ENCODE measurements at places on chromosomes 13 and 19.

- DNase-seq = peak; percentile 48
Measured at GRCh38 chr19:4140237-4140711, 13.2 kb upstream of the CREB3L3 start.

DNA sequence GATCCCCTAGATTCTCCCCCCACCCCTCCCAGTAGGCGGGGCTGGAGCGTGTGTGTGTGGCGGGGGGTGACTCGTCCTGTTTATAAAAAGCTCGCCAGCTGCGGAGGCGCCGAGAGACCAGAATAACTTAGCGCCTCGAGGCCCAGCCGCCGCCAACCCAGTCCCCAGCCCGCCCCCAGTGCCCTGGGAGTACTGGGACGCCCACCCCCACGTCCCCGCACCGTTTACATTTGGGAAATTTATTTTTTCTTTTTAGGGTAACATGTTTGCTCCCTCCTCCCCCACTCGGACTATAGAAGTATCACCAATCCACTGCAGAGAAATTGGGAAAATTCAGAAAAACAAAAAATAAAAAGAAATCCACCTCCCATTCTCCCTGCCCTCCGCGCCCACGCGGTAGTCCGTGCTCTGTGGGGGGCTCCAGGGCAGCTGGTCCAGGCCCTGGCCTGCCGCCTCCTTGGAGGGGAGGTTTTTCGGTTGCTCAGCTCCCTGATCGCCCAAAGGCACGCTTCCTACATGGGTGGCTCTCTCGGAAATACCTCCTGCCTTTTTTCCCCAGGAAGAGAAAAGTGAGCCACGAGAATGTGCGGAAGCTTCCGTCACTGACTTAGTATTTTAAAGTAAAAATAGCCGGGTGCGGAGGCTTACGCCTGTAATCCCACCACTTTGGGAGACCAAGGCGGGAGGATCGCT lies 1.5 kb upstream of the RAB3A start:
- DNase-seq = peak; percentile 72

GRCh38 chr19:44346556-44346955 lies 9.9 kb downstream of the ZNF112 start:
- DNase-seq = no peak

DNA sequence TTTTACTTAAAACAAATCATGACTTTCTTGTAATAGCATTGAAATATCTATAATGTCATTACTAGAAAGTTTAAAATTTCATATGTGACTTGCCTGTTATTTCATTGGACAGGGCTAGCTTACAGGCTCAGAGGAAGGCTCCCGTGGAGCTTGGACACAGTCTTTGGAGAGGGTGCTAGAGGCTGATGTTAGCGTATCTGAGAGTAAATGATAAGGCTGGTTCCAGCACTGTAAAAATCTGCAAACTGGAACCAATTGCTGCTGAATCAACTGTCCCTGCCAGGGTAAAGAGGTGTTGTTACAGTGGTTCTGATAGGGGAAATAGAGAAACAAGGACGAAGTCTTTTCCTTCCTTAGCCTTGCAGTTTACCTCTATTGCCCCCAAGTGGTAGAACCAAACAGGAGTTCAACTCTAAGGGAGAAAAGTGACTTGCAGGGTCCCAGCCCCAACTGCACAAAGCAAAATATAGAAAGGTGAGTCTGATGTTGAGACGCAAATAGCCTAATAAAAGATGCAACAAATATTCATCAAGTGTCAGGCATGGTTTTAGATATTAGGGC lies 901.7 kb downstream of the DIAPH3 start:
- DNase-seq = no peak

DNA sequence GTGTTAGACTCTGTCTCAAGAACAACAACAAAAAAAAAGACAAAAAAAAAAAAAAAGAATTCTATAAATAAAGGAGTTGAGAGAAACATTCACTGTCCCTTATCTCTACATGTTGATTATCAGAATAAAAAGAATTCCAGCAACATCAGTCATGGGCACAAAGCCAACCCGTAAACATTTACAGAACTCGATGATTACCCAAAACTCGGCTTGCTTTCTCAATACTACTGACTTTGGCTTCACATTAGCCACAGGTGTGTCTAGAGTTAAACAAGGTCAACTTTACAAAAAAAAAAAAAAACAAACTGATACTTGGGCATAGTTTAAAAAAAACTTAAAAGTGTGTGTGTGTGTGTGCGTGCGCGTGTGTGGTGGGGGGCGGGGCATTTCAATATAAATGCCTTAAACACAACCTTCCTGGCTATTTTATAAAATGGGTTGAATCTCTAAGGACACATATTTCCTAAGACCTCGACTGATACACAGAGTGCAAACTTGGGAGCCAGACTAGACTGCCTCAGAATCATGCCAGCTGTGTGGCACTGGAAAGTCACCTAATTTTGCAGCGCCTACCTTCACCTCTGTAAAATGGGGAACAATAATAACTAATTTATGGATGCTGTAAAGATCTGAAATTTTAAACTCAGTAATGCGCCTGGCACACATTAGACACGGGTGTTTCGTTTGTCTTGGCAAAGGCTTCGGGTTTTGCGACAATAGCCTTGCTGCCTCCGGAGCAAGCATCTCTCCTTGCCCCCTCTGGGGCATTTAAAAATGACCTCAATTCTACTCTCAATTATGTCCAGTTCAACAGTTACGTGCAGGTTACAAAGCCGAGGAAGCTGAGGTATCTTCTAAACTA lies 922 bp downstream of the EBPL start:
- no peak for DNase-seq

GRCh38 chr19:16266586-16266942 lies 58.1 kb upstream of the KLF2 start:
- DNase-seq = peak; percentile 75

- no peak for DNase-seq
Measured at GRCh38 chr19:35562336-35562735, 1.1 kb downstream of the ATP4A start.

All from stimulated activated CD8-positive, alpha-beta memory T cell treated with anti-CD3 and anti-CD28 coated beads, Interleukin-4, amount 100 ng/mL, for 48 hours (primary cell).